CD4-positive, alpha-beta T cell (primary cell): ENCODE measurements at places on chromosomes 1 and 21. TPM values are rescaled to one million over a fixed set of nuclear protein-coding genes. Genes with fewer than 3 reads are reported as not detected.

- no peak for DNase-seq
Measured at GRCh38 chr1:15727021-15727420, 9.0 kb upstream of the SLC25A34 start.

GRCh38 chr1:173506437-173506836 lies 29.3 kb downstream of the PRDX6 start:
- no peak for DNase-seq

- peak; percentile 4 for DNase-seq
Measured at GRCh38 chr1:214123061-214123784, 135.4 kb downstream of the PROX1 start.

DNA sequence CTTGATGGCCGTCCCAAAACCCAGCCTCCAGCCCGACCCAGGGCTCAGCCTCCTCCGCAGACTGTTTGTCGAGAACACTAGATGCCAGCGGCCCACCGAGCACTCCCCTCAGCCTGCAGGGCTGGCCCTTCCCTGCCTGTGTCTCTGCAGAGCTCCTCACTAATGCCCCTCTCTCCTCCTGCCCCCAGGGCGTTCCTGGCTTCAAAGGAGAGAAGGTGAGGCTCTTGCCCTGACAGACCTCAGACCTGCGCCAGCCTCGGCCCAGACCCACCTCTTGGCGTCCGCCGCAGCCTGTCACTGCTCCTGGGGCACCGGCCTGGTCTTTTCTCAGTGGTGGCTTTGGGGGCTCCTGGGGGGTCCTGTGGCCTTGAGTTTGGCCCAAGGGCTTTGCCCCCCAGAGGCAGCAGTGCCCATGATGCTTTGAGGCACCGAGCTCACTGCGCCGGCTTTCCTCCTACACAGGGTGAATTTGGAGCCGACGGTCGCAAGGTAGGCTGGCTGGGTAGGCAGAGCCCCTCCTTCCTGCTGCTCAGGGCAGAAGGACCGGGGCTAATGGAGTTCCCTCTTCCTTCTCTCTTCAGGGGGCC lies 18.4 kb downstream of the COL6A2 start:
- peak; percentile 28 for DNase-seq

DNA sequence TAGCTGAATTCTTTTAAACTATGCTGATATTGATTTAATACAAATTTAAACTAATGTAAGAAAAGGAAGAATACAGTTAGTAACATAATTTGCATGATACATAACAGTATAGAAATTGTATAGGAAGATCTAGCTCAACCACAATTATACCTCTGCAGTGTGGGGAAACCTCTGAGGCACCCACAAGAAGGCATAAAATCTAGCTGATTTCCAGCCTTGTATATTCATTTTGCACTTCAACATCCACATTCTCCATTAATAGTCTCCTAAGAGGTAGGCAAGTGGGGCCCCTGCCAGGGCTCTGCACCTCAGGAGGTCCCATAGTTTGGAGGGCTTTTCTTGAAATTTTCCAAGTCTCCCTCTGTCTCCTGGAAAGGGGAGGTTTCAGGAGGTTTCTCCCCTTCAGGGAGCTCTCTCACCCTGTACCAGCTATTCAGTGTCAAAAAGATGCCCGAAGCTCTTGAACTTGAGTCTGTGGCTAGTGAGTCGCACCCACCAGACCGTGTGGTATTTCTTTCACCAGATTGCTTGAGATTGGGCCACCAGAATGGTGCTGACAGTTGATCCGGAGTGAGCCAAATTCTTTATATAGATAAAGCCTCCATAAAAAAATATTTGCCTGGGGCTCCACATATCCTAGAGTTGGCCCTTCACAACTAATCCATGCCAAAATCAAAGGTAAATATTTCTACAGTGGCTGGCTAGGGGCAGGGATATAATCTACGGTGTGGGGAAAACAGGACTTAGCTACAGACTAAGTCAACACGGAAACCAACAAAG lies 108.2 kb downstream of the TIAM1 start:
- no peak for DNase-seq

FCRLB gene
- 0.11 TPM for total RNA-seq

- no peak for DNase-seq
Measured at GRCh38 chr21:45959182-45959581, 22.4 kb upstream of the COL6A1 start.

DRAXIN gene
- 0.05 TPM for total RNA-seq

DNA sequence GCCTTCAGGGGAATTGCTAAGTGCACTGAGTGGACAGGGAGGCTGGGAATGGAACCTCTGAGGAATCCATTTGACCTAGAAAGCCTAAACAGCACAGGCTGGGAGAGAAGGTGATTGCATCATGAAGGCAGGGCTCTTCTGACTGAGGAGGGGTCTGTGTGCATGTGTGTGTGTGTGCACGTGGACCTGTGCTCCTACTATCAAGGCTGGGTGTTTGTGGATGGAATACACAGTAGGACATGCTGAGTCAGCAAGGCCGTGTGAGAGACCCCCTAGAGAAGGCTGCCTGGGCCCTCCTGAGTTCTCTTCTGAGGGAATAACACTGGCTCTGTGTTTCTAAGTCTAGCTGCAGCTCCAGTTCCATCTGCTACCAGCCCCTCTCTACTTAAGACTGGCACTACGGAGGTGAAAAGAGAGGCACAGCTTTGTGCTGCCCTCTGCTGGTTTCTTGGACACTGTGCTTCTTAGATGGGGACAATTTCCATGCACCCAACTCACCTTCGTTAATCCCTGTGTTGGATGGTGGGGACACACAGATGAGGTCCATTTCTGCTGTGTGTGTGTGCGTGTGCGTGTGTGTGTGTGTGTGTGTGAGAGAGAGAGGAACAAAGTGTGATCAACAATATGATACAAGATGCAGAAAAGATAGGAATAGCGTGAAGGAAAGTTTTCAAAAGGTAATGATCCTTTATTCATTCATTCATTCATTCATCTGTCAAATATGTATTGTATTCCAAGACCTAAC lies 6.2 kb upstream of the EFCAB14 start:
- peak; percentile 78 for DNase-seq

GRCh38 chr1:70385477-70385876 lies 25.6 kb upstream of the CTH start:
- no peak for DNase-seq

GRCh38 chr1:173287785-173288184 lies 80.7 kb upstream of the TNFSF4 start:
- no peak for DNase-seq

MPL gene
- total RNA-seq: not detected
